ENCODE measurements at places on chromosomes 2 and 18.
A peak's percentile ranks its signal among the peaks of the same experiment; 100 is the strongest.

- no peaks in the 10 kb centered on the region for H3K27me3 ChIP-seq
- DNase-seq, result no peak
- no peak overlapping the region for H3K4me3 ChIP-seq
- H3K36me3 ChIP-seq, result no peaks in the 10 kb centered on the region
- H3K4me1 ChIP-seq, result peaks cover 24% of the 10 kb centered on the region
These were observed 61.3 kb upstream of the FHL2 start for GRCh38 chr2:105460048-105460732.

GRCh38 chr18:48191494-48191893 is 217.7 kb downstream of the ZBTB7C start:
- no peaks in the 10 kb centered on the region for H3K27me3 ChIP-seq
- no peak overlapping the region for H3K4me3 ChIP-seq
- H3K4me1 ChIP-seq, result no peaks in the 10 kb centered on the region

DNA sequence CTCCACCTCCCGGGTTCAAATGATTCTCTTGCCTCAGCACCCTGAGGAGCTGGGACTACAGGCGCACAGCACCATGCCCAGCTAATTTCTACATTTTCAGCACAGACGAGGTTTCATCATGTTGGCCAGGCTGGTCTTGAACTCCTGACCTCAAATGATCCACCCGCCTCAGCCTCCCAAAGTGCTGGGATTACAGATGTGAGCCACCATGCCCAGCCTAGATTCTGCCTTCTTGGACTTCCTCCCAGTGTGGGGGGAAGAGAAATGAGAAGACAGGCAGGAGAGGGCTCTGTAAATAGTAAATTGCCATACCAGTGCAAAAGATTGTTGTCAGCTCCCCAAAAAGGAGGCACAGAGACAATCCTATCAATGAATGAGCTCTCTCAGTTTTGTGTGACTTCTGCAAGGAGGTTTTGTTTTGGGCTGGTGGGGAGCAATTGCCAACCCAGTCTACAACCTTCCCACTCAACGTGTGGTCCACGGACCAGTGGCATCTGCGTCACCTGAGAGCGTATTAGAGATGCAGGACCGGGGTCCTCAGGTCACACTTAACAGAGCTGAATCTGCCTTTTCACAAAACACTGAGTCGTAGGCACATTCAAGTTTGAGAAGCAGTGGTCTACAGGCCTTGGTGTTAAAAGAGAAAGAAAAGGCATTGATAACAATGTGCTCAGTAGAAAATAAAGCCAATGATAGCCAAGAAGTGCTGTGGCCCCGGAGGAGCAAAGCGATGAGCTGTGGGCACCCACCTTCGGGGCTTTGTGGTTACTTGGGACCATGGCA is 78.1 kb downstream of the MYCN start:
- H3K4me1 ChIP-seq, result no peaks in the 10 kb centered on the region
- H3K36me3 ChIP-seq, result no peaks in the 10 kb centered on the region
- H3K4me3 ChIP-seq, result no peak overlapping the region
- peaks cover 20% of the 10 kb centered on the region for H3K27me3 ChIP-seq

- peak overlapping the region; percentile 75 for H3K27ac ChIP-seq
- no peaks in the 10 kb centered on the region for H3K27me3 ChIP-seq
- DNase-seq, result peak; percentile 43
- peak overlapping the region; percentile 63 for H3K4me3 ChIP-seq
- H3K4me1 ChIP-seq, result peaks cover 6% of the 10 kb centered on the region
These were observed 428 bp downstream of the TCF4 start for GRCh38 chr18:55587418-55588110.

DNA sequence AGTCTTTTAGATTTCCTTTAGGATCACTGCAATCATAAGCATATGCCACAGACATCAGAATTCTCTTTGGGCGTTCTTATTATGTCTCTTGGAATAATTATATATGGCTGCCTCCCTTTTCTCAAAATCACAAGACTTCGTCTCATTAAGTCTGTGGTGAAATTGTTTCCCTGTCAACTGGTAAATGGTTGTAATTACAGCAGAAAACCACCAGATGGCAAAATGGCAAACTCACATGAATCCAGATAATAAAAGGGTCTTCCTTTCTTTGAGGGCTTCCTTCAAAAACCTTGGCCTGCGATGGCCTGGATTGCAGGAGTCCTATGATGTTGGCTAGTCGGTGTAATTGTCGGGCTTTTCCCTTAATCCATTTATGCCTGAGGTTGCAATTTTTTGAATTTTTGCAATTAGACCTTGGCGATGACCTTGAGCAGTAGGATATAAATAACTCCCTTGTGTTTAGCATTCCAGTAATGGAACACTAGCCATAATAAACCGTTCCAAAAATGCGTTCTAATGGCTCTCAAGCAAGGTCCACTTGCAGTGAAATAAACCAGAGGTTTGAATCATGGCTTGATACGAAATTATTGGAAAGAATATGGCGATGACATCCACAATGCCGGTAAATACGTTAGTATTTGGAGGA is 656.4 kb downstream of the MBD2 start:
- H3K4me1 ChIP-seq, result no peaks in the 10 kb centered on the region
- H3K27ac ChIP-seq, result no peak overlapping the region
- H3K36me3 ChIP-seq, result no peaks in the 10 kb centered on the region
- no peak overlapping the region for H3K4me3 ChIP-seq
- no peak for DNase-seq

- no peak overlapping the region for H3K4me3 ChIP-seq
- H3K4me1 ChIP-seq, result peaks cover 58% of the 10 kb centered on the region
- no peaks in the 10 kb centered on the region for H3K36me3 ChIP-seq
- no peak for DNase-seq
- no peaks in the 10 kb centered on the region for H3K27me3 ChIP-seq
These were observed 158.3 kb upstream of the NDUFV2 start for GRCh38 chr18:8943900-8944870.

- no peak for DNase-seq
- no peak overlapping the region for H3K4me3 ChIP-seq
- H3K27ac ChIP-seq, result no peak overlapping the region
- no peaks in the 10 kb centered on the region for H3K27me3 ChIP-seq
- H3K36me3 ChIP-seq, result no peaks in the 10 kb centered on the region
- H3K4me1 ChIP-seq, result no peaks in the 10 kb centered on the region
These were observed 345.2 kb upstream of the RND3 start for GRCh38 chr2:150832686-150833085.

GRCh38 chr2:23622466-23622865 is 237.5 kb downstream of the KLHL29 start:
- H3K4me1 ChIP-seq, result no peaks in the 10 kb centered on the region
- H3K4me3 ChIP-seq, result no peak overlapping the region
- H3K27ac ChIP-seq, result no peak overlapping the region
- H3K36me3 ChIP-seq, result no peaks in the 10 kb centered on the region
- peaks cover 90% of the 10 kb centered on the region for H3K27me3 ChIP-seq

GRCh38 chr2:209633911-209634310 is 137.7 kb upstream of the UNC80 start:
- no peaks in the 10 kb centered on the region for H3K4me1 ChIP-seq
- DNase-seq, result no peak
- H3K4me3 ChIP-seq, result no peak overlapping the region
- H3K27ac ChIP-seq, result no peak overlapping the region
- no peaks in the 10 kb centered on the region for H3K36me3 ChIP-seq

- H3K27me3 ChIP-seq, result no peaks in the 10 kb centered on the region
- no peaks in the 10 kb centered on the region for H3K36me3 ChIP-seq
- H3K4me1 ChIP-seq, result no peaks in the 10 kb centered on the region
- H3K27ac ChIP-seq, result no peak overlapping the region
- DNase-seq, result no peak
These were observed 255.2 kb downstream of the RAD51AP2 start for GRCh38 chr2:17262854-17263569.

Data from K562 (cell line).